ENCODE measurements at places on chromosomes 7 and 10.

- no peak for DNase-seq
Observed at GRCh38 chr7:2956076-2956475, 87.6 kb downstream of the CARD11 start.

DNA sequence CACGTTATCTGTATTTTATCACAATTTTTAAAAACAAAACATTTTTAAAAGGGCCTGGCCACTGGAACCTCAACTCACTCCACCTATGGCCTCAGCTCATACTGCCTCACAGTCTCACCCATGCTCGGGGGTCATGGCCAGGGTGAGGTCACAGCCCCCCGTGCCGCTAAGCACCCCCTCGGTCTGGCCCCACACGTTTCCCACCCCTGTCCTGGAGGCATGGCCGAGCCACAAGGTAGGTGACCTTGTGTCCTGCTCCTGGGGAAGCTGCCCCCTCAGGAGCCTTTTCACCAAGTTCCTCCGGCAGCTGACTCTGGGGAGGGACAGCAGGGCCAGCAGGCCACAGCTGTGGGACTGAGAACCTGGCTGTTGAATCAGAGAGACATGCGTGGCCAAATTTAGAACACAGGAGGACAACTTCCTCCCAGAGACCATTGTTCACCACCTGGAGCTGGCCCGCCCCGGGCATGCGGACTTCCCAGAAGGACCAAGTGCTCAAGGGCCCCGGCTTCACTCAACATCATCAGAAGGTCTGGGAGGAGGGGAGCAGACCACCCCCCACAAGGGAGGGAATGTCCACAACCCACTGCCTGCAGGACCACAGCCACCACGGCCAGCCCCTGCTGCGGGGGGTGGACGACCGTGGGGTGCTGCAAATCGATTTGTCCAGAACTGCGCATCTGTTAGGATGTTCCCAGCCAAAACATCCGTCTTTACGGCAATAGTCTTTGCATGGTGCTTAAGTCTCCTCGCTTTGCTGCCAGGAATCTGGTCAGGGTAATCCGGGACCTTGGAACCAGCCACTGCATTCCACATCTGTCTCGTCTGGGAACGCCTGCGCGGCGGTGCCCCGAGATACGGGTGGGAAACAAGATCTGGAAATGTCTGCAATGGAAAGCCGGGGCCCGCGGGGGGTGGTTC is 48.6 kb upstream of the PDGFA start:
- peak; percentile 31 for DNase-seq

DNA sequence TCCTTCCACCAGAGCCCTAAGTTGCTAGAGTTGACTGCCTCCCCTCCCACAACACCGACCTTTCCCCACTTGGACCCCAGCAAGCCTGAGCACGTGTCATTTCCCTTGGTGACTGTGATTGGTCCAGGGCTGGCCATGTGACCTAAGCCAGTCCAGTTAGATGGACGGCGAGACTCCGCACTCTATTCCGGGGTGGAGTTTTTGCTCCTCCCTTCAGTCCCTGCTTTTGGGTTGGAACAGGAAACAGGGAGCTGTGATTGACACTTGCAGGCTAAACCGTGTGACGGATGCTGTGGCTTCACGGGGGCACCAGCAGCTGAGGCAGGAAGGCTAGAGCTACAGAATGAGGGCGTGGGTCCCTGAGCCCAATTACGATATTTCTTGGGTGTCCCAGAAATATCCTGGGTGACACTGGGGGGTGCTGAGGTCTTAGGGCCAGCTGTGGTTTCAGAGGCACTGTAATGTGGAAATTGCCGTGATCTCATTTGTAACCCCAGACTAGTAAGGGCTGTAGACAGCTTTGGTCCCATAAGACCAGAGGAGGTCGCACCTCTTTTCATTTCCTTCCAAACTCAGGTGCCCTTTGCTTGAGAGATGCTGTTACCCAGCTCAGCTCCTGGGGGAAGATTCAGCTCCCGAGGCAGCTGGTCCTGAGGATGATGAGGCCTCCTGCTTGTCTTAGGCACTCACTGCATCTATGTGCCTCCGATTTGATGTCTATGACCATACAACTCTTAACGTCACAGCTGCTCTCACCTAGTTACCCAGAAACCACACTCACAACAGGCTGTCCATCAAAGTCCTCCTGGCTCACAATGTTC is 102.7 kb upstream of the NPTX2 start:
- DNase-seq = no peak

- no peak for DNase-seq
Observed at GRCh38 chr10:129392855-129393254, 74.2 kb upstream of the MGMT start.

DNA sequence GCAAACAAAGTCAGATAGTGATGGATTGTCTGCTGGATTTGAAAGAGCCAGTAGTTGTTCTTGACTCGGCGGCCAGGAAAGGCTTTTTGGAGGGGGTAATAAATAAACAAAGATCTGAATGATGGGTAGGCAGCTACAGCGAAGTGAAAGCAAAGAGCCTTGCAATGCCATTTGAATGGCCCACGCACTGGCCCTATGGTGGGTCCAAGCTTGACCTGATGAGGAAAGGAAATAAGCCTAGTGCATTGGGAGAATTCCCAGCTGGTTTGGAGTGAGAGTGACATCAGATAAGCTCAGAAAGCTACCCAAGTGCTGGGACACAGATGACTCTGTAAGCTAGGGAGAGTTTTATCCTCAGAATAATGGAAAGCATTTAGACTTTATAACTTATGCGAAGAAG is 365.2 kb downstream of the PLXDC2 start:
- peak; percentile 3 for DNase-seq

DNA sequence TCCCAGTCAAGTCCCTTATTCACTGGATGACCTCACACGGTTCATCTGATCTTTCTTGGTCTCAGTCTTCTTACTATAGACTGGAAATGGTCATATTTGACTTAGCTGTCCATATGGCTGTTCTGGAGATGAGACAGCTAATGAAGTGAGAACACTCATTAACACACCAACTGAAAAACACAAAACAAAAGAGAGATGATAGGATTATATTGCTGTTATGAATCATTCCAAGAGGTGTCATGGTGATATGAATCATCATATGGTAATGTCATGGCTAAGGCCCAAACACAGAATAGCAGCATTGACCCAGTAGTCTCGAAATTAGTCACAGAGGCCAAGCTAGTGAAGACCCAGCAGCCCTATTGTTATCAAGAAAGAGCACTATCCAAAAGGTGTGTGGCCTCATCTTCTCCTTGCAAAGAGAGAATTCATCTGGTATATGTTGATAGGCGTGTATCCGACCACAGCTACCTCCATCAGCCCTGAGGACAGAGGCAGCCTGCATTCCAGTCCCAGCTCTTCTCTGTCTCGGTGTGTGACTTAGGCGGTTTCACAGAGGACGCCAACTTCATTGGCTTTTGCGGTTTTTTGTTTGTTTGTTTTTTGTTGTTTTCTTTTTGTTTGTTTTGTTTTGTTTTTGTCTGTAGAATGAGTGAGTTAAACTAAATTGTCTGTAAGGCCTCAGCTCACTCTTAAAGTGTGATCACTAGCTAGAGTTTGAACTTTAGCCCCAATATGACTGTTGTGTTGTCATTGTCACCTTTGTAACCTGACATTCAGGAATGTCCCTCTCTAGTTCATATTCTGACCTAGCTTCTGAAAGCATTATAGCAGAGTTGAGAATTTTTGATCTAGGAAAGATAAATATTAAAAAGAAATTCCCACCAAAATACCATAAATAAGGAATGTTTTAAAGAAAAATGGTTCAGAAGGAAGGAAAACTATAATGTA is 97.4 kb upstream of the PDCD4 start:
- DNase-seq = peak; percentile 70

DNA sequence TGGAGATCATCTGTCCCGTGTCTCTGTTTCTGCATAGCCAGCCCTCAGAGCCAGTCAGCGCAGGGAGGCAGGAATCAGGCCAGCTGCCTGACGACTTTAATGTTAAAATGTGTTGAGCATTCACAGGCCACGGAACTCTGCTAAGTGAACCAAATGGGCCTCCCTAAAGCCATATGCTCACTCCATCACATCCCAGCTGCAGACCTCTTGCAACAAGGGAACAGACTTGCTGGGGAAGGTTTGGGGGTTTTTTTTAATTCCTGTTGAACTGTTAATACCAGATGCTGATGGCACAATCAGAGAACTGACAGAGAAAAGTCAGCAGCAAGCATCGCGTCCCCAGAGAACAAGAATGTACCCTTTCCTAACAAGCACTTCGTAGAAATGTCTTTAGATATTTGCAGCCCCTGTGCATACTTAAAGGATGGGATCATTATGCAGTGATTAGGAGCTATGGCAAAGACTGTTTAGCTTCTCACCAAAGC is 900.4 kb upstream of the AUTS2 start:
- DNase-seq = peak; percentile 32

- DNase-seq = no peak
Observed at GRCh38 chr7:94188350-94188749, 184.2 kb upstream of the BET1 start.

- no peak for DNase-seq
Observed at GRCh38 chr7:130377178-130377577, 3.1 kb upstream of the CPA1 start.

- no peak for DNase-seq
Observed at GRCh38 chr10:49651917-49652316, 27.5 kb upstream of the C10orf53 start.

DNA sequence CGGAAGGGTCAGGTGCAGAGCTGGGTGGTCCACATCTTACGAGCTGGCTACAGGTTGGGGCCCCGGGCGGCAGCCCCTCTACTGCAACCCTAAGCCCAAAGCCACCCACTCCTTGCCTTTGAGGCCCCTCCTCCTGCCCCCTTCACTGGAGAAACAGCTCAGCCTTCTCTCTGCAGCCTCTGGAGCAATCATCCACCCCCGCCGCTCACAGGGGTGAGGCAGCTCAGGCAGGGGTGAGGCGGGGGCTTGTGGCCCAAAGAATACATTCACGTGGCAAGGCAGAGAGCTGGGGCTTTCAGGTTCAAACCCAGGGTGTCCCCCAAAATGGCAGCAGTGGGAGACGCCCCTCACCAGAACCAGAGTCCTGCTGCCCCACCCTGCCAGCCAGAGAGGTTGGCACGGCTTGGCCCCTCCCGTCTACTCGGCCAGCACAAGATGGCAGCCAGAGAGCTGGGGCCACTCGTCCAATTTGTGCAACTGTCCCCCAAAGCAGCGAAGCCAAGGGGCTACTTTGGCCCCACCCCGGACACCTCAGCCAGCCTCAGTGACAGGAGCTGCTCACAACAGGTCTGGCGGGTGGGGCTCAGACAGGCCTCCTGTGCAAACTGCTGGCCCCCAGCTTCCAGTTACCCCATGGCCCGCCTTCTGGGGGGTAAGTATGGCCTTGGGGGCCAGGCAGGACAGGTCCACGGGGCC is 7.2 kb downstream of the GNB2 start:
- no peak for DNase-seq

- DNase-seq = peak; percentile 37
Observed at GRCh38 chr7:69062020-69062765, 536.1 kb upstream of the AUTS2 start.

- DNase-seq = no peak
Observed at GRCh38 chr7:156156734-156157408, 344.6 kb upstream of the SHH start.

- DNase-seq = no peak
Observed at GRCh38 chr7:149296368-149296767, 34.4 kb downstream of the ZNF783 start.

DNA sequence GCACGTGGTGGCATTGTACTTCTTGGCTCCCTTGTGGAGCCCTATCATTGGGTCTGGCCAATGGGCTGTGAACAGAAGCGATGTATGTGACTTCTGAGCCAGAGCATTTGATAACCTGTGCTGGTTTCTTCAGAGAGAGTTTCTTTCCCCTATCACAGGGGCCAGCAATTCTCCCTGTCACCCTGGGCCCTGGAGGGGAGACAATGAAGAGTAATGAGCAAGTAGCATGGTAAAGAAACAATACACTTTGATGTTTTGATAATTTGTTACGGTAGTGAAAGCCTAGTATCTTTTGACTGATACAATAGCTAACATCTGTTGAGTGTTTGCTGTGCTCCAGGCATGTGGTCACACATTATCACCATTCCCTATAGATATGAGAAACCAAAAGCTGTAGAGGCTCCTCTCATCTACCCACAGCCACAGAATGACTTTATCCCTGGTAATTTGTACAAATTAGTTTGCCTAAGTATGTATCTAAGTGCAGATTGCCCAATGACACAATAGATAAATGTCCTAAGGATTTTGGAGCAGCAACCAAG is 113.4 kb upstream of the SVIL start:
- no peak for DNase-seq

DNA sequence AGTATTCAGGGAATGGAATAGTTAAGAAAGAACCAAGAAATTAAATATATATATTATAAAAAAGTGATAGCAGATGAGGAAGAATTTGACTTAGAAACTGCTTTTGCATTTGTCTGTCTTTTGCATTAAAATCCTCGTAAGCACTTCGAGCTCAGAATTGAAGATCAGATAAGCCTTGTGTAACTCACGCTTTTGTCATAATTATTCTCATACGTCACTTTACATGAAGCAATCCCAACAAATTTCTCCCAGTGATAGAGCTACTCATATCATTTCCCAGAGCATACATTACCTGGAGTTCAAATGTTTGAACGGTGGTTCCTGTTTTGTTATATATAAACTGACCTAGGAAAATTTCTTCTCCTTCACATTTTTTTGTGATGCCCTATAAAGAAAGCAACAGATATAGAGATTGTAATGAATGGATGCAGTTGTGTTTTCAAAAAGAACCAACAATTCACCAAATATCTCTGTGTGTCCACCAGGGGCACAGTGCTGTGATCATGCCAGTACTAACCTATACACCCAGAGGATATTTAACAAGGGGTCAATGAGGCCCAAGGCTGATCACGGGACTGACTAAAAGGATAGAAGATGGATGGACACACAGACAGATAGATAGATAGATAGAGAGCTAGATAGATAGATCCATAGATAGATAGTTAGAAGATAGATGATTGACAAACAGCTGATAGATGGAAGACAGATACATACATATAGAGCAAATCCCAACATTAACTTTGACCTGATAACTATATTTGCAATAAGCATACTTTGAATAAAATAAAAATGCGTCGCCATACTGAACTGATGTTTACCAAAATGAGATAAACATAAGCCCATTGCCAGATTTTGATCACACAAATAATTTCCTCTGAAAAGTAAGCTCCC is 9.3 kb upstream of the HUS1 start:
- DNase-seq = peak; percentile 5

DNA sequence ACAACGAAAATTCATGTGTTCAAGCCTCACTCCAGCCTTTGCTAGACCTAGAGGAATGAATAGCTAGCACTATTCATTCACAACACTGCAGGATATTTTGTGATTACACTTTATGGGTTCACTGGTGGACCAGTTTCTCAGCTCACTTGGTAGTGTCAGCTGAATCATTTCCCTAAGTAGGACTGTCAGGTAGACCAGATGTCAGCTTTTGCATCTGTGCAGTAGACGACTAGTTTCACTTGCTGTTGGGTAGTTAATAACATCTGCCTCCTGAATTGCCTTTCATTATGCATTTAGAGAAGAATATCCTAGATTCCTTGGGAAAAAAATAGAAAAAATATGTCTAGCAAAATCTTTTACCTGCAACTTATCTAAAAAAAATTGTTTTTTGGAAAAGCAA is 296.4 kb downstream of the ADARB2 start:
- DNase-seq = no peak

GRCh38 chr7:110386913-110387312 is 704.0 kb upstream of the LRRN3 start:
- peak; percentile 79 for DNase-seq

- no peak for DNase-seq
Observed at GRCh38 chr7:122858320-122858719, 27.9 kb downstream of the CADPS2 start.
